ENCODE measurements at places on chromosomes 6 and 20.

DNA sequence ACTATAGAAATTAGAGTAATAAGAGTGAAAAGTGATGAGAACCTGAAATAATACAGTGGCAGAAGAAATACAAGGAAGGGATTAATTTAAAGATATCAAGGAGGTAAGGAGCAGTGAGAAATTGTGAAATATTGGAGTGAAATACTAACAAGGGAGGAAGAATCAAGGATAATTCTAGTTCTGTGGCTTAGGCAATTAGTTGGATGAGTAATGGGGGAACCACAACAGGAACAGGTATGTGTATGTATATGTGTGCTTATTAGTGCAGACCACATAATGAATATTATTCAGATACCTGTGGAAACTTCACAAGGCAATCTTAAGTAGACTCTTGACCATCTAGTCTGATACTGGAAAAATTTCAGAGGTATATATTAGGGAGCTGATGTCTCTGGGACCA lies 143.3 kb downstream of the TINAG start:
- DNase-seq, result no peak

DNA sequence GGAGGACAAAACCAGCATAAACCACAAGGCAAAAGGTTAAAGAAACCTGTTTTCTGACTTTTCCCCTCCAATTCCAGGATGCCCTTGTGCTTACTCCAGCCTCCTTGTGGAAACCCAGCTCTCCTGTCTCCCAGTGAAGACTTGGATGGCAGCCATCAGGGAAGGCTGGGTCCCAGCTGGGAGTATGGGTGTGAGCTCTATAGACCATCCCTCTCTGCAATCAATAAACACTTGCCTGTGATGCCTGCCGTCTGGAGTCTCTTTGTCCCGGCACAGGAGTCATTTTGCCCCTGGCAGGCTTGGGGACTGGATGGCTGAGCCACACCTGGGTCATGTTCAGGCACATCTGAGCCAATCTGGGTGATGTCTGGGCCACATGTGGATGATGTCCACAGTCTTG lies 26.6 kb downstream of the BPIFB1 start:
- DNase-seq, result no peak

DNA sequence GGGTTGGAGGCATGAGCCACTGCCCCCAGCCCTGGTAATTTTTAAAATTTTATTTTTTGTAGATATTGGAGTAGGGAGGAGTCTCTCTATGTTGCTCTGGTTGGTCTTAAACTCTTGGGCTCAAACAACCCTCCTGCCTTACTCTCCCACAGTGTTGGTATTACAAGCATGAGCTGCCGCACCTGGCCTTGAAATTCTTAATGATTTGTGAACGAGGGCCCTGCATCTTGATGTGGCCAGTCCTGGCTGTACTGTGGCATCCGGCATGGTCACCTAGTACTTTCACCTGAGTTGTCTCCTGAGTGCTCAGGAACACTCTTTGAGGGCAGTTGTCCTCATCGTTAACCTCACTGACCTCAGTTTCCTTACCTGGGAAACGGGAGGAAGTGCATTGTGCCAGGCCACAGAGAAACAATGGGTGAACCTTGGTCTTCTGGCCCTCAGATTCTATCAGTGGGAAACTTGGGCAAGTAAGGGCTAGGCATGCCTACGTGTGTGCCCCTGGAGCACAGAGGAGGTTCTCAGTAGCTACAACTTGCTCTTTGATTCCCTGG lies 19.5 kb downstream of the CEBPB start:
- DNase-seq, result no peak

GRCh38 chr6:1416191-1416760 lies 26.9 kb downstream of the FOXF2 start:
- DNase-seq, result no peak

GRCh38 chr6:125749865-125750691 lies 646 bp downstream of the HEY2 start:
- no peak for DNase-seq

DNA sequence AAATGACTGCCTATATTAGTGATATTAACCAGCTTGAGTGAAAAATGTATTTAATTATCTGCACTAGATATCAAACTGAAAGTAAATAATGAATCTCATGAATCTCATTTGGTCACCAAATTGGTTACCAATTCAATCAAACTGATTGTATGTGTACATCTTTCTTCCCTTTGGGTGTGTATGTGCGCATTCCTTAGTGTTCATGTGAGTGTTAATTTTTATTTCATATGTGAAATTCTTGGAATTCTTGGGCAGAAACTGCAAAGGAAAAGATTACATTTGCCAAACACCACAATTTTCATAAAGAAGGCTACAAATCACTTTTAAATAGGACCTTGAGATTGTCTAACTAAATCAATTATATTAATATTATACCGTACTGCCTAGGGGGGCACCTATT lies 648.4 kb upstream of the MARCKS start:
- no peak for DNase-seq

- no peak for DNase-seq
Measured at GRCh38 chr6:6007366-6008088, 802 bp upstream of the NRN1 start.

DNA sequence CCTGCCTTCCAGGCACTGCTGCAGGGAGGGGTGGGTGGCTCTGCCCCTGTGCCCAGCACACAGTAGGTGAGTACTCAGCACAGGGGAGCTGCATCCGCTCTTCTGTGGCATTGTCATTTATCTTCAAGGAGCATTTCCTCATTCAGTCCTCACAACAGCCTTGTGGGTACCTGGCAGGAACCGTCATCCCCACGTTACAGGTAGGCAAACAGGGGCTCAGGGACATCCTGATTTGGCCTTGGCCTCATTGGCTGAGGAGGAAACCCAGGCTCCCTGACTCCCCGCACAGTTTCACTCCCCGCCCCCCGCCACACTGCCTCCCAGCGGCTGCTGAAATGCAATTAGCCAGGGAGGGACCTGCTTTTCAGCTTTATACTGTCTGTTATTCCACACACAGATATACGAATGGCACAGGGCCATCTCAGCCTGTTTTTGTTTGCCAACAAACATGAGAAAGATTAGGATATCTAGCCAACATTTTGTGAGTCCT lies 24.2 kb upstream of the PNPLA1 start:
- no peak for DNase-seq

DNA sequence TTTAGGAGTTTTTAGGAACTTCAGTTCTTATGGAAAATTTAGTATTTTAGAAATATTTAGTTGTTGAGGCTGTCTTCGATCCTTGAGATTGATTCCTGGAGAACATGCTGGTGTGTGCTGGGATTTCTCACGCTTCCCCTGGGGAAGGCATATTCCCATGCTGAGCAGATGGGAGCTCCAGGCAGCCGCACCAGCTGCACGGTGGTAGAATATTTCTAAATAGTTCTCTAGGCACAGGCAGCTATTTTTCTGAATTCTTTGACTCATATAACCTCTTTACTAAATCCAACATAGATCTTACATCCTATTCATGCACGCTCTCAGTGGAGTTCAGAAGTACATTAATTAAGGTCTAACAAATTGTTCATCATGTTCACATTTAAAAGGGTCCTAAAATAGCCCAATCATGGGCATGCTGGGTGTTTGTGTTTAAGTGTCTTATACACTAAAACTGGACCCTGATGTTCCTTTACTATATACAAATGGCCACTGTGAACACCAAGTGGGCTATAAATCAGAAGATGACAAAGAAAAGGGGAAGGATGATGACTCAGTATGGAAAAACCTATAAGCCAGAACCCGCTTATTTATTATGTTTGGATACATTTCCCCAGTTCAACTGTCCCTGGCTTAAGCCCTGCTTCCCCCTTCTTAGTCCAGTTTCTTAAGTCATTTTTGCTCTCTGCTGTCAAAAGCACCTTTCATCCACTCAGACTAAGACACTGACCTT lies 138.5 kb downstream of the UST start:
- DNase-seq, result no peak

DNA sequence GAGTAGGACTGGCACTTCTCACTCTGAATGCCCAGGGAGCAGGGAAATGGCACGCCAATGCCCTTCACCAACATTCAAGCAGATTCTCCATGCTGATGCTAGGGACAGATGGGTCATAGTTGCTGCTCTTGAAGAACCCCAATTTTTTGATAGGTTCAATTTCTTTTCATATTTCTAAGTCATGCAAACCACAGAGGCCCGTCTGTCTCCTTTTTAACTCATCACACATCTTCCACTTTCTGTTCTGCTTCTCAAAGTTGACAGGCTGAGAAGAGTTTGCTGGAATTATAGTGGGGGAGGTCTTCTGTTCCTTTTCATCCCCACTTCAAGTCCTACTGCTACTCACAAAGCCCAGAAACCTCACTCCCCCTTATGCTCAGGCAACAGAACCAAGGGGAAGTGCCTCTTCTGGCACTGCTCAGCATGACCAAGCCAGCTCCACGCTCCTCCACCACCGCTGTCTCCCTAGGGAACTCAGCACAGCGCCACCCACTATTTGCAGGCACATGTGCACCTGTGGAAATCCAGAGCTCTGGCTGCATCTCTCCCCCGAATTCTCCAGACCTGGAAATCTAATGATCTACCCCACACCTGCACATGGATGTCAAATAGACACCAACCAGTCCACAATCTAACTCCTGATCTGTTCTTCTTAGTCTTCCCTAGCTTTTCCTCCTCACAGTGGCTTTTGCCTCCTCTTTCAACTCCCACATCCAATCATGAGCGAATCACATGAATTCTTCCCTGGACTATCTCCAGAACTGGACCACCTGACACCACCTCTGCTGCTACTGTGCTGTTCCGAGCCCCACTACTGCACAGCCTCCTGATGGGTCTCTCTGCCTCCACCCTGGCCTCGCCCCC lies 10.7 kb downstream of the ZBTB24 start:
- DNase-seq, result peak; percentile 42

GRCh38 chr20:35503841-35504561 lies 25.5 kb downstream of the C20orf173 start:
- DNase-seq, result no peak

- DNase-seq, result peak; percentile 30
Measured at GRCh38 chr6:35449287-35449881, 2.8 kb upstream of the FANCE start.

DNA sequence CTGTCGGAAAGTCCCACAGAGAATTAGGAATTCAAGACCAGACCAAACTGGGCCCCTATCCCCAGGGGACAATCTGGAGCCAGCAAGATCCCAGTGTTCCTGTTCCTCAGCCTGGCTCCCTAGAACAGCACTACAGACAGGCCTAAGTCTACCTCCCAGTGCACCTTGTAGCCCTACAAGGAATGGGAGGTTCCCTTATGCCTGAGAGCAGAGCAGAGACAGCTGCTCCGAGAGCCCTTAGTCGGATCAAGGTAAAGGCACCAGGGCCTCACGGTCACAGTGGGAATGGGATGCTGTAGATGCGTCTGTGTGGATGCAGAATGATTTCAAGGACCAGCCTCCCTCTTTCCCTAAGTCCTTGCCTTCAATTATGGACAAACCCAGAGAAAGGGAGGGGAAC lies 204.5 kb upstream of the STXBP5 start:
- no peak for DNase-seq

- DNase-seq, result no peak
Measured at GRCh38 chr20:54212871-54213270, 5.0 kb downstream of the PFDN4 start.

DNA sequence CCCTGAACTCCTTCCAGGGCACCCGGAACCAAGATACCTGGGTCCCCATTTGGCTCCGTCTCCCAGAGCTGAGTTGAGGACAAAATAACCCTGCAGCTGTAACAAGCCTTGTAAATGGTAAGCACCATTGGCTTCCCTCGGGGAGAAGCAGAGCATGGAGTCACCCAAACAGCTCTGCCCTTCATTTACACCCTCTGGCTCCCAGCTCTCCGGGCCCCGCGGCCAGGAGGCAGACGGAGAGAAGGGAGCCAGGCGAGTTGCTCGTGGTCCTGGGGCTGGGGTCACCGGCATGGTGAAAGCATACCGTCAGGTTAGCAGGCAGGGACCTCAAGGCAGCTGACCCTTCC lies 2.1 kb downstream of the TFEB start:
- DNase-seq, result no peak

- no peak for DNase-seq
Measured at GRCh38 chr6:149293244-149293643, 24.3 kb upstream of the TAB2 start.

GRCh38 chr6:149235130-149235561 lies 82.4 kb upstream of the TAB2 start:
- no peak for DNase-seq

DNA sequence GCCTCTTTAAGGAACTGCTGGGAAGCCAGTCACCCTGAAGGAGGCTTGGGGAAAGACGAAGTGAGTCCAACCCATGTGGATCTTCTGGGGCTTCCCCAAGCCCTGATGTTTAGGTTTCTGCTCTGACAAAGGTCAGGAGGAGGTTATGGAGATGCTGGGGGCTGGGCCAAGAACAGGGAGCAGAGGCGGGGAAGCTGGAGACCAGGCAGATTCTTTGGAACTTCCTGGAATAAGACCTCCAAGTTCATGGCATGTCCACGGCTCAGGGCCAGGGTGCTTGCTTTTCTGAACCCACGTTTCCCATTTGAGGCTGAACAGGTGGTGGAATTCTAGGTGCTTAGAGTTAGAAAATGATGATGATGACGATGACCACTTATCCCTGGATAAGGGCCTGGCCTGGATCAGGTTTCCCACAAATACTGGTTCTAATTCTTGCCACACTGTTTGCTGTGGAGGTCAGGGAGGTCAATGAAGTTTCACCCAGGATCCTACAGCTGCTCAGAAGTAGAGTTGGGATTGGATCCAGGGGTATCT lies 30.0 kb upstream of the TGM2 start:
- no peak for DNase-seq

- no peak for DNase-seq
Measured at GRCh38 chr6:138162955-138163575, 1.3 kb downstream of the ARFGEF3 start.
